Activated naive CD4-positive, alpha-beta T cell treated with anti-CD3 and anti-CD28 coated beads for 36 hours (primary cell): ENCODE measurements at places on chromosomes 7 and 10. TPM values are rescaled to one million over a fixed set of nuclear protein-coding genes. Genes with fewer than 3 reads are reported as not detected.

PDLIM1 gene
- 0.33 TPM for total RNA-seq

C10orf67 gene
- 3.2 TPM for total RNA-seq

RBAK gene
- 5.6 TPM for total RNA-seq

ADAM12 gene
- total RNA-seq: not detected

CCL26 gene
- total RNA-seq: not detected

AKR1D1 gene
- not detected for total RNA-seq

CAV2 gene
- not detected for total RNA-seq

TACC2 gene
- total RNA-seq: not detected

TMEM229A gene
- total RNA-seq: not detected

BMPER gene
- total RNA-seq: not detected

LIPN gene
- total RNA-seq: not detected

DEPP1 gene
- total RNA-seq: 2.4 TPM

ZNF467 gene
- total RNA-seq: 0.47 TPM

AHR gene
- 27.5 TPM for total RNA-seq

UBTD1 gene
- 1.3 TPM for total RNA-seq

SHOC2 gene
- 24.9 TPM for total RNA-seq

COL26A1 gene
- not detected for total RNA-seq

ASAH2B gene
- 4.6 TPM for total RNA-seq

PIK3AP1 gene
- total RNA-seq: 1.7 TPM

SPDYE2B gene
- not detected for total RNA-seq

IFIT1B gene
- total RNA-seq: not detected

DKK1 gene
- not detected for total RNA-seq

CYREN gene
- 36.7 TPM for total RNA-seq

EPHA1 gene
- 1.3 TPM for total RNA-seq

ALOX5 gene
- total RNA-seq: 0.17 TPM

TCAF1 gene
- total RNA-seq: 13.7 TPM

SFMBT2 gene
- 20.0 TPM for total RNA-seq

IL2RA gene
- 443 TPM for total RNA-seq

CHAT gene
- not detected for total RNA-seq

INSYN2A gene
- not detected for total RNA-seq

RAPGEF5 gene
- total RNA-seq: 0.40 TPM
